ENCODE measurements at places on chromosomes 6 and 20.

- DNase-seq, result no peak
Measured at GRCh38 chr20:63940071-63940471, 16.1 kb downstream of the UCKL1 start.

- DNase-seq, result no peak
Measured at GRCh38 chr6:3963426-3963825, 114.3 kb downstream of the FAM50B start.

DNA sequence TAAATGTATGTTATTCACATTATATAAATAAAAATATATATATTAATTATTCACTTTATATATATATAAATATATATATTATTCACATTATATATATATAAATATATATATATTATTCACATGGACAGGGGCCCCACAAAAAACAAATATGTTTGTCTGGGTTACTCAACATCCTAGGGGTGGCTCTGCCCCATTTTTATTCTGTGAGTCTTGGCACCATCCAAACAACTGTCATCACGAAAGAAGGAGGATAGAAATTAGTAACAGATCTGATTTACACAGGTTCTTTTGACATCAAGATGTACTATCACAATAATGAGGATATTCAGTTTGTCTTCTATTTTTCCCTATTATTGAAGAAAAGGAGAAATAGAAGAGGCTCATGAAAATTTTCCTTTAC, 187.3 kb downstream of the GPX5 start:
- DNase-seq, result no peak

- no peak for DNase-seq
Measured at GRCh38 chr6:142863981-142864380, 81.0 kb downstream of the HIVEP2 start.

- DNase-seq, result no peak
Measured at GRCh38 chr6:113860181-113860955, 3.2 kb downstream of the MARCKS start.

GRCh38 chr6:148704400-148705246, 42.2 kb upstream of the UST start:
- no peak for DNase-seq

- DNase-seq, result no peak
Measured at GRCh38 chr20:50445354-50446151, 64.6 kb upstream of the PTPN1 start.

DNA sequence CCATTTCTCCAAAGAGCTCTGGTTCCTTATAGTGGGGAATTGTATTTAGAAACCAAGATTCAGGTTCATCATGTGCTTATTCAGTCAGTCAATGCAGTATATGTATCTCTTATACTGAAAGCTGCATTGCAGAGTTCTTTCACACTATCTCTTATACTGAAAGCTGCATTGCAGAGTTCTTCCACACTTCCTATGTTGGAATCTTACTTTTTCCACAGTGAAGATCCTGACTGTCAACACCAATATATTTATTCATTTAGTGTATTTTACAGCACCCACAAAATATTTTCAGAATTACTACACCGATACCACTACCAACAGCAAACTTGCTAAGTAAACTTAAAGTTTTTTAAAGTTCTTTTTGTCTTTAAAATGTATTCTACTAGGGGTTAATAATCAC, 349.3 kb upstream of the MMS22L start:
- DNase-seq, result no peak

DNA sequence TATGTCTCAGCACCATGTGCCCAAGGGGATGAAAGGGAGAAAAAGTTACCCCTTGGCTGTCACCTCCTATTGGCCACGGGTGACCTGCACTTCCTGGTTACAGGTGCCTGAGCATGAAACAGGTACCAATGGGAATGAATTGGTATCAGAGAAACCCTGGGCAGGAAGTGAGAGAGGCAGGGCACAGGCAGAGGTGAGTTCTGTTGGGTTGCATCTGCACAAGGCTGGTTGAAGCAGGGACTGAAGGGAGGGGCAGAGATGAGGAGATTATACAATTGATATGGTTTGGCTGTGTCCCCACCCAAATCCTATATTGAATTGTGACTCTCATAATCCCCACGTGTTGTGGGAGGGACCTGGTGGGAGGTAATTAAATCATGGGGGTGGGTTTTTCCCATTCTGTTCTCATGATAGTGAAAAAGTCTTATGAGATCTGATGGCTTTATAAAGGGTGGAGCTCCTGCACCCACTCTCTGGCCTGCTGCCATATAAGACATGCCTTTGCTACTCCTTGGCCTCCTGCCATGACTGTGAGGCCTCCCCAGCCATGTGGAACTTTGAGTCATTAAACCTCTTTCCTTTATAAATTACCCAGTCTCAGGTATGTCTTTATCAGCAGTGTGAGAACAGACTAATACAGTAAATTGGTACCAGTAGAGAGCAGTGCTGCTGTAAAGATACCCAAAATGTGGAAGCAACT, 291.8 kb downstream of the LRFN2 start:
- DNase-seq, result no peak

DNA sequence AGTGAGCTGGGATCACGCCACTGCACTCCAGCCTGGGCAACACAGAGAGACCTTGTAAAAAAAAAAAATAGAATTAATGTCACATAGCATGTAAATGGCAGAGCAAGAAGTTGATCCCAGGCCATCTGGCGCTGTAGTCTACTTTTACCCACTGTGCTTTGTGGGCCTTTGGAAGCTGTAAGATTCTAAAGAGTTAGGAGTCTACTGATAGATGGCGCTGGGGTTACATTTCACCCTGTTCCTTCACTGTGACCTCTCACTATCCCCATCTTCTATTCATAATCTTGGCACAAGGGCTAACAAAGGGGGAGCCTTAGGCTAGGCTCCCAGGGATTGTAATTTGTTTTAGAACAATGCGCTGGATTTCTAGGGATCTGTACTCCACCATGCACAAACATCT, 24.4 kb downstream of the SIRPD start:
- DNase-seq, result no peak

DNA sequence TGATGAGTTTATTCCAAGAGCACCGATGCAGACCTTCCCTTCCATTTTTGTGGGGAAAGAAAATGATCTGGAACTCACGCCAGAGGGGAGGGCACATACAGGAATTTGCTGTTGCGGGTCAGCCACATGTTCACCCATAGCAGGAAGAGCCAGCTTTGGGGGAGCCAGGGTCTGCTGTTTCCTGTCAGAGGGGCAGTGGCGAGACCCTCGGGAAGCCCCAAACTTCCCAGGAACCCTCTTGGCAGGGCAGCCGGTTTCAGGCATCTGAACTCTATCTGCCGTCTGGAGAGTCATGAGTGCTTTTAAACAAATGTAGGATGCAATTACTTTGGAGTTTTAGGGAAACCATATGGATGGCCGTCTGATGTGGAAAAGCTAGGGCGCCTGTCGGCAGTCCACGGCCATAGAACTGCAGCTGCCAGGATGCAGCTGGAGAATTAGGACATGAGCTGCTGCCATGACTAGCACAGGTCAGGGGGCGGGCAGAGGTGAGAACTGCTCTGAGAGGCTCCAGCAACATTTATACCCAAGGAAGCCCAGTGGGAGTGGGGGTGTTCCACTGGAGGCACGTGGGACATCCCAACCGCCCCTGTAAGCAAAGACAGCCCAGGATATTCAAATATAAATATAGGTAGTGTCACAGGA, 14.8 kb upstream of the SERPINB9 start:
- no peak for DNase-seq

- no peak for DNase-seq
Measured at GRCh38 chr6:102986086-102986485, 1592.6 kb downstream of the GRIK2 start.

DNA sequence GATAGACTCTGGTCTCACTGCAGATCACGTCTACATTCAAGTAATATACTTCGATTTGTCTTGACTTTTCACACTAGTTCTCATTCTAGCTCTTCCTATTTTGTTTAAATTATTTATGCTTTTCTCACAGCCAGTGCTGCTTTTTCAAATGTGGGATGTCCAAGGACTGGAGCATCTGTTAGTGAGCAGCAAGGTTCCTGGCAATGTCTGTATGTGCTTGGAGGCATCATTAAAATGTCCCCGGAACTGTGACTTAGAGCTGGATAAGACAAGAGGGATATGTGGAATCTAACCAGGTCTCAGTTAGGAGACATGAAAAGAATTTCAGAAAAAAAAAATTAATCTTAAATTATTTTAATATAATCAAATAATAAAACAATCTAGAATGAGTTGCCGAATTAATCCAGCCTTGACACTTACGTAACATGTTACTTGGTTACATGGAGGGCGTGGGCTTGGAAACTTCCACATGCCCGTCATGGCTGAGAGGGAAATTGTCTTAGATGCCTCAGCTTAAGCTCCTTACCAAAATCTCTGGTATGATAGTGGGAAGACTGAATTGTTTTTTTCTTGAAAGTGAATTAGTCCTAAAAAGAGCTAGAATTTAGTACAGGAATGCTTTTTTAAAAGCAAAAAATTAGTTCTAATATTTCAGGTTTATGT, 21.4 kb upstream of the CARMIL1 start:
- no peak for DNase-seq

- DNase-seq, result no peak
Measured at GRCh38 chr6:28974505-28974904, 30.6 kb downstream of the ZNF311 start.

GRCh38 chr6:88141561-88142296, 24.4 kb downstream of the CNR1 start:
- DNase-seq, result no peak

- no peak for DNase-seq
Measured at GRCh38 chr20:25194333-25194972, 1.1 kb upstream of the ENTPD6 start.

GRCh38 chr6:31578184-31579118, 3.1 kb downstream of the TNF start:
- DNase-seq, result no peak
